C1 segment of cervical spinal cord (tissue), 14 donors: ENCODE measurements at places on chromosomes 2 and 18.

DNA sequence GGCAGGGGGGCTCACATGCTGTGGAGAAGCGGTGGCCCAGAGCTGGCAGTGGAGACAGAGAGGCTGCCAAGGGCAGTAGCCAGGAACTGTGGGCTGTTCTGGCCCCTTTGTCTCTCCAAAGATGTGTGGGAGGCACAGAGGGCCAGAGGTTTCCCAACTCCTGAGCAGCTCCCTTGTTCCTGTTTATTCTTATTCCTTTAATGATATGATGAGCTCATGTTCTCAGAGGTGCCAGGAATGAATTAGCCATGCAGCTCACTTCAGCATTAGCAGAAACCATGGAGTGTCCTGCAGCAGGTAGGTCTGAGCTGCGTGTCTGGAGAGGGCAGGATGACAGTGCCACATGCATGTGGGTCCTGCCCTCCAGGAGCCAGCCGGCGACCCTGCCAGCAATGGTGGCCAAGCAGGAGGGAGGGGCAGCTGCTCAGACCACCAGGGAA is 77.9 kb upstream of the FZD7 start:
- peak; percentile 28 for DNase-seq

- DNase-seq: no peak
Observed at GRCh38 chr18:55243255-55243654, 284.0 kb upstream of the CCDC68 start.

DNA sequence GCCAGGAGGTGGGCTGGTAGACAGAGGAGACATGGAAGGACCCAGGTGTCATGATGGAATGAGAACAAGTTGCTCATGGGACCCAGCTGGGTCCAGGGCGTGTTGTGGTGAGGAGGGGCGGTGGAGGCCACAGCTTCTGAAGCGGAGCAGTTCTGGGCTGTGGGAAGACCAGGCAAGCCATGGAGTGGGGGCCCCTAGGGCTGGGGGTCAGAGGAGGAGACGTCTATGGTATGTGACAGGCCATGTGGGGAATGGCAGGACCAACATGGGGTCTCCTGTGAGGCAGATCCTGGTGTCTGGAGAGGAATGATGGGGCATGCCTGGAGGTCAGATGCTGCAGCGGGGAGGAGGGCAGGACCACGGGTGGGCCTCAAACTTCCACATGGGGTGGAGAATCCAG is 16.9 kb downstream of the MYO7B start:
- no peak for DNase-seq

GRCh38 chr2:175418224-175418835 is 236.8 kb upstream of the ATP5MC3 start:
- no peak for DNase-seq

DNA sequence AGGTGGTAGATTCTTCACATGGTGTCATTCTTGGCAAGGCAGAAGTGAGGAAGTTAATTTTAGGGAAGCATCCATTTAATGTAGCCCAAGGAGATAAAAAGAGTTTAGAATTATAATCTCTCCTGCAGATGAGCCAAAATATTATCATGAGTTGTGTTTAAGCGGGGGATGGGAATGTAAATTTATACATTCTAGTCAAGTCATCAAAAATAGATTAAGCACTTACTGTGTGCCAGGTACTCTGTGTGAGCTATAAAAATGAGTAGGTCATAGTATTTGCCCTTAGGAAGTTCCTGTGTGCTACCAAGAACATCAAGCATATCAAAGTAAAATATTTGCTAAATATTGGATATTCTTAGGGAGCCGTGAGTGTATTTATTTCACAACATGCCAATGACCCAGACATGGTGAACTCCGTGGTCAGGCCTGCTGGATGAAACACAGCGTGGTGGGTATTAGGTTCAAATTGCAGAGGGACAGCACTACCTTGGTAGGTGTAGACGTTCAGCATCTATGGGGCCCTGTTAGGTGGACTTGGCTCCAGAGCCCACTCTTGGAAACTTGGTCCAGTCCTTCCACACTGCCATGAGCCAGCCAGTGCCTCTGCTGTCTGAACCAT is 37.4 kb downstream of the MEIS1 start:
- DNase-seq: no peak

- no peak for DNase-seq
Observed at GRCh38 chr2:101116841-101117552, 34.2 kb downstream of the TBC1D8 start.
